Breast epithelium (tissue), 4 donors: ENCODE measurements at places on chromosomes 3 and 15.

GRCh38 chr3:54985856-54986255, 58.0 kb upstream of the LRTM1 start:
- DNase-seq = no peak

GRCh38 chr15:90685591-90686434, 31.3 kb upstream of the BLM start:
- no peak for DNase-seq

GRCh38 chr3:65951836-65952505, 86.7 kb downstream of the MAGI1 start:
- DNase-seq = no peak

DNA sequence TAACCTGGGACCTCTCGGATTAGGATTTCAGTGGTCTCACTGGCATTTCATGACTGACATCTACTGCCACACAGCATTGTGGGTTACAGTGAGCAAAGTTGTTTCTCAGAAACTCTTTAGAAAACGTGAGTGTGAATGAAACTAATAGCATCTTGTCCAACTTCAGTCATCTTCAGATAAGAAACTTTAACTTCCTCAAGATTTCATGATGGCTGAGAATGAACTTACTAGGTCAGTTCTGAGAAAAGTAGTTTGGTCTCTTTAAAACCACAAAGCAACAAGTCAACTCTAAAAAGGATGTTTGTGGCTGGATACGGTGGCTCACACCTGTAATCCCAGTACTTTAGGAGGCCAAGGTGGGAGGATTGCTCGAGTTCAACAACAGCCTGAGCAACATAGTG, 14.2 kb upstream of the HOMER2 start:
- no peak for DNase-seq

- DNase-seq = no peak
Observed at GRCh38 chr3:95351158-95351557, 1288.3 kb downstream of the NSUN3 start.

DNA sequence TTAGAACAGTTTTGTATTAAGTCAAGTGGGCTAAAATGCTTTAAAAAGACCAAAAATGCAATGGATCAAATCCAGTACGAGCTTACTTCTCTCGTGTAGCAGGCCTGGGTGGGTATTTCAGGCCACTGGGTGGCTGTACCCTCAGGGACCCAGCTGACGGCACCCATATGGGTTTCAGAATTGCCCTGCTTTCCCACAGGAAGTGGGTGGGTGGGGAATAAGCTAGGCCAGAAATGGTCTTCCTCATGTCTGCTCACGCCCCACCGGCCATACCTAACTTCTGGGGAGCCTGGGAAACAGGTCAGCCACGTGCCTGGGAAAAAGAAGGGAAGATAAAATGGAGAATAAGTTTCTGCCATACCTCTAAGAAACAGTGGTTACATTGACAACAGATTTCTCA, 20.3 kb downstream of the GPR160 start:
- no peak for DNase-seq

DNA sequence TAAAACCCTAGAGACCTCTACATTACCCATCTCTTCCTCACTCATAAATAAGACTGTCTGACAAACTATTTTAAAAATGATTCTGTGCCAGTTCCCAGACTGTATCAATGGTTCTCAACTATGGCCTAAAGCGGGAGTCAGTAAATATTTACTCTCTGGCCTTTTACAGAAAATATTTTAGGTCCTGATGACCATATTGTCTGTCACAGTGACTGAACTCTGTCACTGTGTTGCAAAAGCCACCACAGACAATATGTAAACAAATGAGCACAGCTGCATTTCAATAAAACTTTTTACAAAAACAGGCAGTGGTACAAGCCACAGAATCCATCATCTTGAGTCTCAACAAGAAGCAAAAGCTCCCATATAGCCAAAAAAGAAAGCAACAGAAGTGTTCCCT, 45.4 kb downstream of the PLOD2 start:
- no peak for DNase-seq

DNA sequence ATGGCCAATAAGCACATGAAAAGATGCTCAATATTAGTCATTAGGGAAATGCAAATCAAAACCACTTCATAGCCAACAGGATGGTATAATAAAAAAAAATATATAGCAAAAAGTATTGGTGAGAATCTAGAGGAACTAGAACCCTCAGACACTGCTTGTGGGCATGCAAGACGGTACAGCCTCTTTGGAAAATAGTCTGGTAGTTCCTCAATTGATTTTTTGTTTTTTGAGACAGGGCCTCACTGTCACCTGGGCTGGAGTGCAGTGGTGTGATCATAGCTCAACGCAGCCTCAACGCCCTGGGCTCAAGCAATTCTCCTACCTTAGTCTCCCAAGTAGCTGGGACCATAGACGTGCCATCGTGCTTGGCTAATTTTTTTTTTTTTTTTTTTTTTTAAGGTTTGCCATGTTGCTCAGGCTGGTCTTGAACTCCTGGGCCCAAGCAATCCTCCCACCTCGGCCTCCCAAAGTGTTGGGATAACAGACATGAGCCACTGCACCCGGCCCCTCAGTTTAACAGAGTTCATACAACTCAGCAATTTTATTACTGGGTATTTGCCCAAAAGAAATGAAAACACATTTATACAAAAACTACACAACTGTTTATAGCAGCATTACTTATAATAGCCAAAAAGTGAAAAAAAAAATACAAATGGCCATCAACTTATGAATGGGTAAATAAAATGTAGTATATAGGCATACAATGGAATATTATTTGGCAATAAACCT, 5.1 kb downstream of the PRC1 start:
- DNase-seq = no peak
